ENCODE measurements at places on chromosomes 7 and 10.

GRCh38 chr10:32077896-32078485 is 21.8 kb upstream of the KIF5B start:
- DNase-seq = peak; percentile 66

DNA sequence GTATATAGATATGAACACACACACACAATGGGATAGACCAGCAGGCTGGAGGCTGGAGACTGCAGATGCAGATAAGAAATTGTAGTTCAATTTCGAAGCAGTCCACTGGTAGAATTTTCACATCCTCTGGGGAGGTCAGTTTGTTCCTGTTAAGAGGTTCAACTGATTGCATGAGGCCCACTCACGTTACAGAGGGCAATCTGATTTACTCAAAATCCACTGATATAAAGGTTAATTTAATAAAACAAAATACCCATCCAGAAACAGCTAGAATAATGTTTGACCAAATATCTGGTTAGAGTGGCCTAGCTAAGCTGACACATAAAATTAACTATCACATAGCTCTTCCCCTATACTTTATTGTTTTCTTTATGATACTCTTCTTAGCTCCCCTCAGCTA is 162.9 kb upstream of the SMIM30 start:
- DNase-seq = no peak

GRCh38 chr7:121038717-121039509 is 50.4 kb downstream of the CPED1 start:
- no peak for DNase-seq

DNA sequence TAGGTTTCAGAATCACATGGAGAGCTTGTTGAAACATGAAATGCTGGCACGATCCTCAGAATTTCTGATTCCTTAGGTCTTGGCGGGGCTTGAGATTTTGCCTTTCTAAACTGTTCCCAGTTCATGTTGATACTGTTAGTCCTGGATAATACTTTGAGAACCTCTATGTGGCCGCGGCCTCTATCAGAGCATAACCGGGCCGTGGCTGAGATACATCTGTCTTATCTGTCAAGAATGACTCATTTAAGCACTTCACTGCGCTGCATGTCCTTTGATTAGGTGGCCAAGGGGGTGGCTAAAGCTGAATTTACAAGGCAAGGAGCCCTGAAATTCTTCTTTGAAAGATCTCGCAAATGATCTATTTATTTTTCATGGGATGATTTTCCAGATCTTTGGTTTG is 66.9 kb downstream of the GALNT17 start:
- no peak for DNase-seq

GRCh38 chr10:102418622-102419268 is at the start of gene PSD:
PSD (minus strand) TSS chr10:102418785; CDS start chr10:102417038, 1,747 bp downstream.
- no peak for DNase-seq

Data from astrocyte (in vitro differentiated cells and primary cell).